ENCODE measurements at places on chromosomes 3 and 15.

DNA sequence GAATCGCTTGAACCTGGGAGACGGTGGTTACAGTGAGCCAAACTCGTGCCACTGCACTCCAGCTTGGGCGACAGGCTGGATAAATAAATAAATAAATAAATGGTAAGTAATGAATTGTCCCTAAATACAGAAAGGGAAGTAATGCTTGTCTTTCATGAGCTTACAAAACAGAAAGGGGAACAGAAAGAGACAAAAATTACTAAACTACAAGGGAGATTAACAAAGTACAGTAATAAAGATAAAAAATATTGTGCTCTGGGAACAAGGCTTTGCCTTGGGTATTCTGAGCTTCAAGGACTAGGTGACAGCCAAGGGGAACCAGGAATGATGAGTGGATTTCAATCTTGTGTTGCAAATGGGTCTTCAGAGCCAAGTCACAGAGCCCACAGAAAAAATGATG lies 9.2 kb upstream of the HLTF start:
- no peak for DNase-seq

DNA sequence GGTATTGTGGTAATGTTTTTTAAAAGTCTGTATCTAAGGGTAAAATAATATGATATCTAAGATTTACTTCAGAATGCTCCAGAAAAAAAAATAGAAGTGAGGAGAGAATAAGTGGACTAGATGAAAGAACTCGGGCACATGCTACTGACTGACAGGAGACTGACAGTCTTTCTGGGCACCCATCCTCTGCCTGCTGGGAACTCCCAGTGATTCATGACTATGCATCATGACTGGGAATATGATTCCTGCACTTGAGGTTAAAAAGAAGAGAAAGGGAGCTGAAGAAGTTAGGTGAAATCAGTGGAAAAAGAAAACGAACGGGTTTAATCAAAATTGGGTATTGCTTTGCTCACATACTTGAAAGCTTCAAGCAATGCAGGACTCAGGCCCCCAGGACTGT lies 35.7 kb upstream of the SPSB4 start:
- no peak for DNase-seq

GRCh38 chr15:93286446-93286845 lies 197.4 kb upstream of the RGMA start:
- no peak for DNase-seq

- no peak for DNase-seq
Measured at GRCh38 chr3:184299488-184300377, 692 bp downstream of the PSMD2 start.

DNA sequence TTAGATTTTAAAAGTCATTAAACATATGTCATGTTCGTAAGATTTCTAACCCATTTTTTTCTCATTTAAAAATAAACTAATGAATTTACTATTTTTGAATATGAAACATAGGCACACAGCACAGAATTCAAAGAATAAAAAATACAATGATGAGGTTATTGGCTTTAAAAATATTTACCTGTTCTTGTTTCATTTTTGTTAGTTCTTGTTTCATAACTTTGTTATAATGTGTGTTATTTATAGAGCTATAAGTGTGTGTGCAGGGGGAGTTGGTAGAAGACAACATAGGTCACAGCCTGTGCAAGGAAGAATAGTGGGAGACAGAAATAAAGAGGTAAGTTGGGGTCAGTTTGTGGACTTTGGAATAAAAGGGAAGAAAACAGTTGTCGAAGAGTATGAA lies 30.8 kb upstream of the NRROS start:
- no peak for DNase-seq

GRCh38 chr3:160691151-160691550 lies 14.2 kb downstream of the ARL14 start:
- no peak for DNase-seq

- DNase-seq: no peak
Measured at GRCh38 chr15:58583171-58583908, 151.5 kb downstream of the LIPC start.

DNA sequence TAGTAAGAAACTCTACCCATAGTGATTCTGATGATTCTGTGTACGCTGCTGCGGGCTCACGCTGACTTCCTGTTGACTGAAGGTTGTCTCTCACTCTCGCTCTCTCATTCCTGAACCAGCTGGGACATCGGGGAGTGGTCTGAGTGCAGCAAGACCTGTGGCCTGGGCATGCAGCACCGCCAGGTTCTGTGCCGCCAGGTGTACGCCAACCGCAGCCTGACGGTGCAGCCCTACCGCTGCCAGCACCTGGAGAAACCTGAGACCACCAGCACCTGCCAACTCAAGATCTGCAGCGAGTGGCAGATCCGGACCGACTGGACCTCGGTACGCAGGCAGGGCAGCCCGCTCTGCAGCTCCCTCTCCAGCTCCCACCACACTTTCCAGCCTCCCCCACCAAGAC lies 63.6 kb upstream of the NR2E3 start:
- no peak for DNase-seq

DNA sequence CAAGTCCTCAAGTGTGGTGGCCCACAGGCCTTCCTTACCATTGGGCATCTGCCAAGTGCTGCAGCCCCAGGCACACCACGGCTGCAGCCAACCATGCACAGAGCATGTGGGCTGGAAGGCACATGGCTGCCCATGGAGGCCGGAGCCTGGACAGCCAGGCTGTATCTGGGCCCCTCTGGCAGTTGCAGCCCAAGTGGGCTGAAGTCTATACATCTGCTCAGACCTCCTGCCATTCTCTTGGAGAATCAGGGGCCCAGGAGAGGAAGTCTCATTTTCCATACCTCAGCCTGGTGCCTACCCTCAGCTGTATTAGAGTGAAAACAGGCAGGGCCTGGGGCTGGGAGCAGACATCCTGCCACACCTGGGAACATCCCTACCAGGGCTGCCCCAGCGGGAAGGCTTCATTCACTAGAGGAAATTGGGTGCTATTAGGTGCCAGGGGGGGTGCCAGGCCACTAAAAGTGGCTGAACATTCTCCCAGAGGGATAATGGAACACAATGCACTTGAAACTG lies 48.0 kb upstream of the SLCO2A1 start:
- no peak for DNase-seq

- no peak for DNase-seq
Measured at GRCh38 chr15:75151214-75152128, 50.2 kb upstream of the C15orf39 start.

GRCh38 chr3:98556164-98557130 lies 24.7 kb downstream of the GPR15 start:
- DNase-seq: no peak

DNA sequence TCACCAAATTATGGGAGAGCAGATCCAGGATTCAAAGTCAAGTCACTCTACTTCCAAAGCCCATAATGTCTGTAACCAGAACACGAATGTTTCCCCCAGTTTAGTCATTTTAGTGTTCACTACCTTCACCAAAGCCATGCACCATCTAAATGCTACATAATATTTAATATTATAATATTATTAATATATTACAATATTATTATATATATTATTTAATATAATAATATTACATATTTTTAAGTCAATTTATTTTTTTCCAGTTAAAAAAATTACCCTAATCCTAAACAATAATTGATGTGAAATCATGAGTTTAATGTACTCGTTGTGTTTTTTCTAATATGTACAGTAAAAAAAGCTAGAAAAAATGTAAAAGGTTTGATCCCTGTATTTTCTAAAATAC lies 276.6 kb upstream of the TBL1XR1 start:
- DNase-seq: no peak

GRCh38 chr15:31483986-31484951 lies 157.6 kb downstream of the KLF13 start:
- DNase-seq: no peak
